ENCODE measurements at places on chromosomes 11 and 22.

DNA sequence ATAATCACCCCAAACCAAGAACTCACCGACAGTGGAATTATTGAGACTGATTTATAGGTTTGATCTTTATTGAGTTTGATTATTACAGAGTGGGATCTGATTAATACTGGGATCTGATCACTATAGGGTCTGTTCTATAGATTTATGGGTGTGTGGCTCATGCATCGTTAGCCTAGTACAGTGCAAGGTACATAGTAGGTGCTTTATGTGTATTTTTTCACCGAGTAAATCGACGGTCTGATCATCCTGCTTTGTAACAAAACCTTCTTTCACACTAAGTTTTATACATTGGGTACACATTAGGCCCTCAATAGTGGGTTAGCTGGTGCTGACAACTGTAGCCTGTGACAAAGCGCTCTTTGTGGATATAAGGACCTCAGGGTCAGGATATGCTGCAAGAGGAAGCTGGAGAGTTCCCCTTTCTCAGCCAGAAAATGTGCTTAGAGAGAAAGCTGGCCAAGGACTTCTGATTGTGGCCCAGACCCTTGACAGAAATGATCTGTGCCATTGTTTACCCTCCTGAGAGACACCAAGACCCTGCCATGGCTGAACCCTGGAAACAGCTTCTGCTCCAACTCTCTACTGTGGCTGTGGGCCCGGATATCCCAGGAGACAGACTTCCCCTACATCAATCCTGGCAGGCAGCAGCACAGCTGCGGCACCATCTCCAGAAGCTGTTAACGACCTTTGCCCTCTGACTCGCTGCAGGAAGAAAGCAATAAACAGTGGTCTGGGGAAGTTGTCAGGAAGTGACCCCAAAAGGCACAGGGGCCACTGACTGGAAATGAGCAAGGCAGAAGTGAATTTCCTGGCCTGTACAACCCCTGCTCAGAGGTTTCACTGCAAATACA is 16.1 kb upstream of the TPP1 start:
- DNase-seq: no peak

DNA sequence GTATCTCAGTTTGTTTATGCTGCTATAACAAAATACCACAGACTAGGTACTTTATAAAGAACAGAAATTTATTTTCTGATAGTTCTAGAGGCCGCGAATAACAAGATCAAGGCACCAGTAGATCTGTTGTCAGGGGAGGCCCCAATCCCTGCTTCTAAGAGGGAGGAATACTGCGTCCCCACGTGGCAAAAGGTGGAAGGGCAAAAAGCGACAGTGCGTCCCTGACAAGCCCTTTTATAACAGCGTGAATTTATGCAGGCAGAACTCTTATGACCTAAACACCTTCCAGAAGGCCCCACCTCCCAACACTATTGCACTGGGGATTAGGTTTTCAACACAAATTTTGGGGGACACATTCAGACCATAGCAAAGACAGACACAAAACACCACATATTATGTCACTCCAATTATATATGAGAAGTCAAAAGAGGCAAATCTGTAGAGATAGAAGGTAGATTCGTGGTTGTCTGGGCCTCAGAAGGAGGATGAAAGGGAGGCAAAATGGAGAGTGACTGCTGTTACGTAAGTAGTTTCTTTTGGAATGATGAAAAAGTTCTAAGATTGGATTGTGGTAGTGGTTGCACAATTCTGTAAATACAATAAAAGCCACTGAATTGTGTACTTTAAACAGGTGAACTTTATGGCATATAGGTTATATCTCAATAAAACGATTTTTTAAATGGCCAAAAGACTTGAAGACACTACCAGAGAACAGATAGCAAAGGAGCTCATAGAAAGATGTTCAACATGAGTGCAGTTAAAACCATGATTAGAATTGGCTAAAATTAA is 30.1 kb upstream of the TNRC6B start:
- DNase-seq: no peak

DNA sequence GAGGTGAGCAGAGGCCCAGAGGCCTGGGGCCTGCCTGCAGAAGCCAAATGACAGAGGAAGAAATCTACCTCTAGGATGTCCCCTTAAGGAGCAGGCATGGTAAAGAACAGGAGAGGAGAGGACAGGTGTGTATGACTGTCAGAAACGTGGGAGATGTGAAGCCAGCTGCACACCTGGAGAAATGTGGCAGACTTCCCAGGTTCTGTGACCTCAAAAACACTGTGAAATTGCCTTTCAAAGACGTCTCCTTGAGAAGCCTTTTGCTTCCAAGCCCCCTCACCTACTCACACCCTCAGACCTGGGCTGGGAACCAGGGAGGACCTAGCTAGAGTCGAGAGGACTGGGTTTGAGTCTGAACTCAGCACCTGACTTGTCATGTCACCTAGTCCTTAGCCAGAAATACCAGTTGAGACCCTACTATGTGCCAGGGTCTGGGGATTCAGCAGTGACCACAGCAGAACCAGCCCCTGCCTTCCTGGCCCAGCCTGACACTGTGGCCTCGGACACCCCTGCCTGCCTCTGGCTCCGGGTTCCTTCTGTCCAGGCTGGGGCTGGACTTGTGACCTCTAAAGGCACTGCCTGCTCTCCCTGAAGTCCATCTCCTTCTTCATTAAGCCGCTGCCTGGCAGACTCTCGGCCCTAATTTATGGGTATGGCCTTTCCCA is 5.6 kb downstream of the TPBGL start:
- DNase-seq: no peak

GRCh38 chr11:11446967-11447366 is 93.9 kb upstream of the CSNK2A3 start:
- no peak for DNase-seq

DNA sequence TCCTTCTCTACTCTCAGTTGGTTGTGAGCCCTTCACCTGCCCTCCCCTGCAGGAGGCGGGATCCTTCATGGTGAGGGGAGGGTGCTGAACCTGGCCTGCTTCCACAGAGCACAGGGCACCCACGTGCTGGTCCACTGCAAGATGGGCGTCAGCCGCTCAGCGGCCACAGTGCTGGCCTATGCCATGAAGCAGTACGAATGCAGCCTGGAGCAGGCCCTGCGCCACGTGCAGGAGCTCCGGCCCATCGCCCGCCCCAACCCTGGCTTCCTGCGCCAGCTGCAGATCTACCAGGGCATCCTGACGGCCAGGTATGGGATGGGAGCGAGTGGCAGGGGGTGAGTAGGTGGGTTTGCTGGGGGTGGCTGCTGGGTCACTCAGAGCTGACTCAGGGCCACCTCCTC is 6.3 kb downstream of the SSH3 start:
- DNase-seq: no peak

All from stimulated activated CD4-positive, alpha-beta T cell treated with anti-CD3 and anti-CD28 coated beads, Interleukin-4, amount 100 ng/mL, for 48 hours (primary cell).